Right renal pelvis (tissue), 4 donors: ENCODE measurements at places on chromosomes 16 and 17.

DNA sequence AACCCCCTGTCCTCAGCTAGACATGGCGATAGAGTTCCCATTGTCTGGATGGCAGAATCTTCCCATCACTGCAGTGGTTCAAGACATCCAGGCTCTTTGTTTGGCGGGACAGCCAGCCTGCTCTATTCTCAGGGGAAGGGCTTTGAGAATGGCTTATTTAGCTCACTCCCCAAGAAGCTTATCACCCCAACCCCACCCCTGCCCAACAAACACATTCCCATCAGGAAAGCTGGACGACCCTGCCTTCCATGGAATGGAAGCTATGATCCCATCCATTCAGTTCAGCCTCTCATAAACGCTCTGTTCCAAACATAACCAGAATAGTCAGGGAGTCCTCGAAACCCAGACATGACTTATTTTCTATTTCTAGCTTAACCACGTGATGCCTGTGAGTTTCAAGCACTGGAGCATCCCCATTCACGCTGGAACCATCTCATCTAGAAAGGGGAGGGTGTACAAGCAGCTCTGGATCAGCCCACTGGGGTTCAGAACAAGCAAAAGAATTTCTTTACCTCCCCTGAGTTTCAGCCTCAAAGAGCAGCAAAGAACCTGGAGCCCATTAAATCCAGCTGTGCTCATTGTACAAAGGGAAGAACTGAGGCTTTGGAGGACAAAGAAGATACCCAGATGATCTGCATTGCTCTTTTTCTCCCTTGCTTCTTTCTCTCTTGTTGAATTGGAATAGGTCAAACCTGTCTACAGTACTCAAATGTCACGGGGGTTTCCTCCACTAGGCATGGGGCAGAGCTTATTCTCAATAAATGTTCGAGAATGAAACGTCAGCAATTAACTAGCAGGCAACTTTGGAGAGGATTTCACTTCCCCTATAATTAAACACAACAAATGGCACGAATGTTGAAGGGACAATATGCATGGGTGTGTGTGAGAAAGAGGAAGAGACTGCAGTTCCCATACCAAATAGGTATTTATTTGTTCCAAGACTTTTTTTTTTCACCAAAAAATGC lies 93.1 kb downstream of the XYLT1 start:
- DNase-seq: no peak

GRCh38 chr17:31266042-31266441 lies 31.0 kb downstream of the OMG start:
- DNase-seq: no peak

- no peak for DNase-seq
These were observed 108.1 kb downstream of the ABCC12 start for GRCh38 chr16:48047720-48048119.

- DNase-seq: no peak
These were observed 65.0 kb downstream of the SMG6 start for GRCh38 chr17:2238432-2239169.

GRCh38 chr17:34241062-34241461 lies 14.0 kb upstream of the CCL2 start:
- DNase-seq: no peak

- no peak for DNase-seq
These were observed 212.3 kb upstream of the IRX5 start for GRCh38 chr16:54718376-54718775.

- DNase-seq: no peak
These were observed 30.7 kb downstream of the CCR7 start for GRCh38 chr17:40534371-40535189.
